ENCODE measurements at places on chromosomes 2 and 18.

DNA sequence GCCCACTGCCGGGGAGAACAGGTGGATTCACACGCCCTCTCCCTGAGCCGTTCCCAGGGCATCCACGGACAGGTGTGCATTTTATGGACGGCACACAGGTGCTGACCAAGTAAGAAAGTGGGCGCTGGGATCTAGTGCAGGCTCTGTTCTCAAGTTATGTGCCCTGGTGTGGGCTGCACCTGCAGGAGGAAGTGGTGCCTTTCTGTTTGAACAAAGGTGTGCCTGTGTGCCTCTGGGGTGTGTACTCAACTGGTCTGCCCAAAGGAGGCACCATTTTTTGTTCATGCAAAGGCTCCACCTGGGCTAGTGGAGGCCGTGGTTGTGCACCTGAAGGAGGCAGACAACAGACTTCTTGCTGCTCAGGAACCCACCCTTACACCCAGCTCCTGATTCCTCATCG lies 88.2 kb upstream of the HK2 start:
- no peak for DNase-seq

DNA sequence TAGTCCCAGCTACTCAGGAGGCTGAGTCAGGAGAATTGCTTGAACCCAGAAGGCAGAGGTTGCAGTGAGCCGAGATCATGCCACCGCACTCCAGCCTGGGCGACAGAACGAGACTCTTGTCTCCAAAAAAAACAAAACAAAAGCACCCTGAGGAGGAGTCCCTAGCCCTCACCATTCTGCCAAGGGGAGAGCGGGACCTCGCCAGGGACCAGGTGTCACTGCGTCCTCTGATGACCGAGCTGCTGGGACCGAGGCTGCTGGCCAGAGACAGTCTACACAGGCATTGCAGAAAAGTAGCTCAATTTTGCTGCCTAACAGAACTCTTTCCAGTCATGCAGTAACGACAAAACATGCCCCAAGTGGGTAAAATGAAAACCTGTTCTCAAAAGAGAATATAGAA lies 18.4 kb downstream of the NCK2 start:
- DNase-seq: no peak

- no peak for DNase-seq
Observed at GRCh38 chr2:174005801-174006419, 40.7 kb upstream of the SP3 start.

GRCh38 chr2:33022395-33022985 lies 75.7 kb downstream of the LTBP1 start:
- no peak for DNase-seq

- DNase-seq: no peak
Observed at GRCh38 chr18:8065284-8065683, 498.2 kb downstream of the PTPRM start.

DNA sequence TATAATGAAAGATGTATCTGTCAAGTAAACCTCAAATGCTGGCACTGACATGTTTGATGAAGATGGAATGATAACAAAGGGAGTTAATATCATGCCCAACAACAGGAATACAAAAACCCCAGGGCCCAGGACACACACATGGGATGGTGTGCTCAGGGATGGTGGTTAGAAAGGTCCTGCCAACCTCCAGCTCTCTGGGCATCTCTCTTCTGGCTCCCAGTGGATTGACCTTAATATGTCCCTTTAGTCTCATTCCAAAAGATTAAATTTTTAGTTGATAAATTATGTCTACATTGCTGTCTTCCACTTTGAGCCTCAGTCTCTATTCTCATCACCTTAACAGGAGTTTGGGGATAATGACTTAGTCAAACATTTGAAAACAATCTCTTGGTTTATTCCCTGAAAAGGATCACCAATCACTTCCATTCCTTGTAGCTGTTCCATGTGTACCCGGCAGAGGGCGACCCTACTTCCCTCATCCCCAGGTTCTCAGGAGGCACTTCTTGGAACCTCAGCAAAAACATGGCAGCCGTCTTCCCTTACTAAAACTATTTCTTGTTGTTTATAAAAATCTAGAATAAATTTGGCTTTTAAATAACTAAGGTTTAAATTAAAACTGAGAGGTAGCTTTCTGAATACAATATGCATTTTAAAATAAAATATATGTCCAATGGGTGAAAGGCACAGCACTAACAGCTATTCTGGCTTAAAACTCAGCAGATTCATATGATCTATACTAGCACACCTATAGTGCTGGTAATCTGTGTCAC lies 29.6 kb downstream of the MCEE start:
- DNase-seq: peak; percentile 40

GRCh38 chr2:142918624-142919023 lies 41.2 kb downstream of the KYNU start:
- no peak for DNase-seq

DNA sequence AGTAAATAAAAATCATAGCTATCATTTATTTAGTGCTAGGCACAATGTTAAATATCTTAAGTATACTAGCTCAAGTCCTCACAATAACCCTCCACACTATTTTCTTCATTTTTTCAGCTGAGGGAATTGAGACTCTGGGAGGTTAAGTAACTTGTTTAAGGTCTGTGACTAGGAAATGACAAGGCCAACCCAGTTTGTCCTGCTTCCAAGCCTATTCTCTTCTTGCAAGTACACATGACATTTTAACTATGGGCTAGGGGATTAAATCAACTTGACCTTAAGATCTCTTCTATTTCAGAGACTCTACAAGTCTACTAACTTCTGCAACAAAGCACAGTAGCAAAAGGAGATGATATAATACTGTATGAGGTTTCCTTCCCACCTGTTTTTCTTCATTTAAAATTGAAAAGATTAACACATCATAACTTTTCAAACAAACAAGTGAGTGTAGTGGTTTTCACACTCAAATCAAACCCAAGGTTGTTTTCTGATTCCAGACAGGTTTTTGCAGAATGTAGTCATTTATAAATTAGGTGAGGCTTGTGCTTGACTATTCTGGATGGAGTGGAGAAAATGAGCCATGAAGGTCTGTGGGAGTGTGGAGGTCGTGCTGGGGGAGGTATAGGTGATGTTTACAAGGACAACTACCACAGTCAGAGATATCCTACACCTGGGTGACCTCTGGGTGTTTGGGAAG lies 57.0 kb downstream of the CD28 start:
- DNase-seq: no peak

DNA sequence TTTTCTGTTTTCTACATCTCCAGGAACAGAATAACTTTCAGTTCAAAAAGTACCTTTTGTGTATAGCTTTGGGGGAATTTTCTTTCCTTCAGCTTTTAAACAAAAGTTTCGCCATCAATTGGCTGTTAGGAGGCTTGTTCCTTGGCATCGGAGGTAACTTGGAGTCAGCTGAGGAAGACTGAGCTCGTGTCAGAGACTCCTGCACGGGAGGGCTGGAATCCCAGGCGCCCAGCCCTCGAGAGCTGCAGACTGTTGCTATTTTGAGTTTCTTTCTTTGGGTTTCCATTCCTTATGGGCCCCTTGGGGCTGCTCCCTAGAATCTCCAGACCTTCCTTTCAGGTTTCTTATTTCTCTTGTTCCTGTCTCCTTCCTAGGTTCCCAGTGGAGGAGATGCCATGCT lies 8.1 kb downstream of the EMILIN2 start:
- DNase-seq: no peak

DNA sequence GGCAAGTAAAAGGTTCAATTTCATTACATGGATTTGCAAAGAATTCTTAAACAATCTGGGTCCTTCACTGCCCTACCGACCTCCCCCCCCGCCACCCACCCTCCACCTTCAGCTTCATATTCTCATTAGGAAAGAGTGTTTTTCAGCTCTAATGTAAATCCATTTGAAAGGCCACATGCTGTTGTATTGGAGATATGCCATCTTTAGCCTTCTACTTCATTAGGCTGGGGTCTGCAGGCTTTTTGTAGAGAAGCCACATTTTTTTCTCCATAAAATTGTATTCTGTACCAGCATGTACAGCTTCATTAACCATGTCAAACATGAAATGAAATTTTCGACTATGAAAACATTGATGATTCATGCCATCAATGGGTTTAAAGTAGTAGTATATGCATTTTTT lies 42.8 kb upstream of the THUMPD2 start:
- DNase-seq: no peak

- no peak for DNase-seq
Observed at GRCh38 chr2:27991146-27991545, 100.6 kb downstream of the BABAM2 start.

- DNase-seq: no peak
Observed at GRCh38 chr2:217269701-217270484, 410.0 kb upstream of the TNP1 start.

DNA sequence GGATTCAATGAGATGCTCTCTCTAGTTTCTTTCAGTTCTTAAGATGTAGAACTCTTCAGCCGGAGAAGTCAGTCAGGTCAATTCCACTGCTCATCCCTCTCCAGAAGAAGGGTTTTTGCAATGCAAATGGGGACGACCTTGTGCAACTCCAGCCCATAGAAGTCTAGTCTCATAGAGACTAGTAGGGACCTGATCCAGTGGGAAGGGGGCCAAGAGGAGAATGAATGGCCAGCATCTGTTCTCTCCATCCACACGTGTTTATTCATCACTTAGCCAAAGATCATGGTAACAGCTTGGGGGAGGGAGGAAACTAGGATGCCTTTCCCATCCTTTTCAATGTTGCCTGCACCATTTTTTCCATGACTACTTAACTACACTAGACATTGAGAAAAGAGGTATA lies 120.2 kb downstream of the LAMA3 start:
- DNase-seq: no peak

- DNase-seq: no peak
Observed at GRCh38 chr2:63712748-63713147, 124.0 kb downstream of the MDH1 start.

- no peak for DNase-seq
Observed at GRCh38 chr2:180449171-180449915, 442.2 kb upstream of the CWC22 start.

DNA sequence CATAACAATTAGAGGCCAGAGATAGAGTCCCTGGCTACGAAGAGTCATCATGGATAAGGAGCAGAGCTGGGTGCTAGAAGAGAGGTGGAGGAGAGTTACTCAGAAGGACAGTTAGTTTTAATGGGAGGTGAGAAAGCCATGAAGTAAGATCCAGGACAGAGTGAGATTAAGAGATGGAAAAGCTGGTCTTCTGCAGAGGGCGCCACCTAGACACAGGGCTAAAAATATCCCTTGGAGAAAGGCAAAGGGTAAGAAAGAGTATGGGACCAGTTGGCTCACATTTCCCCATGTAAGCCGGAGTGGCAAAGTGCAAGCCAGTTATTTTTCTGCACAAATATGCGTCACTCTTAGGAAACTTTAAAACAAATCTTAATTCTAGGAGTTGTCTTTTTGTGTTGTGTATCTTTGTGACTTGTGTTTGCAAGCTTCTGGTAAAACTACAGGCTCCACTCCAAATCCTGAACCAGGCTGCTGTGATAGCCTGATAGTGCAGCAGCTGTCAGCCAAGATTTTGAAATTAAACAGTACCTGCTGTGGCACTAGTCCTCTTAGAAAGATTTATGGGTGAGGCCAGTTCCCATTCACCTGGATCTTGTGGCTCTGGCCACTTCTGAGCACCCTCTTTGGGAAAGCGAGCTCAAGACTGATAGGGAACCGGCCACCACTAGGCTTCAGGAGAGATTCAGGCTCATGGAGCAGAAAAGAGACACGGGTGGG lies 204.2 kb downstream of the TPGS2 start:
- no peak for DNase-seq

- no peak for DNase-seq
Observed at GRCh38 chr18:6571239-6571602, 156.5 kb upstream of the L3MBTL4 start.

DNA sequence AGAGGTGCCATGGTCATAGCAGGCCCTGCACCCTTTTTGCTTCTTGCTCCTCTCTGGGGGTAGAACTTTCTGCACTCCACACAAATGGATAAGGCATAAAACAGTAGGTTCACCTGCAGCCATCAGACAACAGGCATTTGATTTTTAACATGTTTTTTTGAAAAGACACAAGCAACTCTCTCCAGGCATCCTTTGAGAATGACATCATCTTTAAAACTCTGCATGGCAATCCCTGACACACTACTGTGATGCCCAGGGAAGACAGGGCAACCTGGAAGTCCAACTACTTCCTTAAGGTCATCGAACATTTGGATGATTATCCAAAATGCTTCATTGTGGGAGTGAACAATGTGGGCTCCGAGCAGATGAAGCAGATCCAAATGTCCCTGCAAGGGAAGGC lies 82.8 kb downstream of the SKA1 start:
- DNase-seq: no peak

- peak; percentile 4 for DNase-seq
Observed at GRCh38 chr2:206084439-206084869, 1.5 kb downstream of the INO80D start.

GRCh38 chr2:36369163-36369562 lies 13.6 kb downstream of the CRIM1 start:
- DNase-seq: no peak

GRCh38 chr2:158214431-158214830 lies 112.8 kb downstream of the UPP2 start:
- DNase-seq: no peak

DNA sequence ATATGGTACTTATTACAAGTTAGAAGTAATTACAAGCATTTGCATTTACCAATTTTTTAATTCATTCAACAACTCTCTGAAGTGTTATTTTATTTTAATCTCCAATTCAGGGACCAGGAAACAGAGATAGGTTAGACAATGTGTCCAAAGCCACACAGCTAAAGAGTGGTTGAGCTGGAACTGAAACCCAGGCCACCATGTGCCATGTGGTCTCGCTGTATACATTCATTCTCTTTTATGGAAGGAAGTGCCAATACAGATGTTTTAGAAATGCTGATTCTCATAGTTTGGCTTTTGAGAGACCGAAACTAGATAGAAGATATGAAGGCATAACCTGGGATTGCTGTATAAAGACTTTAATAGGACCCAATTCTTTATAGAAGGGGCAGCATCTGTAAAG lies 684.6 kb upstream of the ID2 start:
- DNase-seq: no peak

All from CD4-positive, alpha-beta T cell treated with Interleukin-1 beta for 1 hour (primary cell).